Hepatocyte (in vitro differentiated cells): ENCODE measurements at places on chromosomes 1 and 21. TPM values are rescaled to one million over a fixed set of nuclear protein-coding genes. Genes with fewer than 3 reads are reported as not detected.

- no peak for DNase-seq
Observed at GRCh38 chr1:243525085-243525487, 269.2 kb downstream of the SDCCAG8 start.

Gene RAP1GAP
- 14.2 and 18.0 TPM in 2 replicates for polyA plus RNA-seq

GRCh38 chr1:21344098-21344749, 54.0 kb upstream of the ECE1 start:
- no peak for DNase-seq

DNA sequence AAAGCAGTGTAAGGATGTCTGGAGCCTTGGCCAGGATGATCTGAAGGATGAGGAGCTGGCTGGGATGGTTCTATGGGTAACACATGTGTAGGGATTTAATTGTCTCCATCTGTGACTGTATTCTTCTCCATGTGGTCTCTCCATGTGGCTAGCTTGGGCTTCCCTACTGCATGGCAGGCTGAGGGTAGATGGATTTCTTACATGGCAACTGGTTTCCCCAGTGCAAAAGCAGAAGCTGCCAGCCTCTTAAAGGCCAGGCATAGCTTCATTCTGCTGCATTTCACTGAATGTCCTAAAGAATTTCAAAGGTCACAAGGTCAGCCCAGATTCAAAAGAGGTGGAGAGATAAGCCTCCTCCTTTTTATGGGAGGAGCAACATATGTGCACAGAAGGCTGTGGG, 61.7 kb downstream of the XCL2 start:
- no peak for DNase-seq

DNA sequence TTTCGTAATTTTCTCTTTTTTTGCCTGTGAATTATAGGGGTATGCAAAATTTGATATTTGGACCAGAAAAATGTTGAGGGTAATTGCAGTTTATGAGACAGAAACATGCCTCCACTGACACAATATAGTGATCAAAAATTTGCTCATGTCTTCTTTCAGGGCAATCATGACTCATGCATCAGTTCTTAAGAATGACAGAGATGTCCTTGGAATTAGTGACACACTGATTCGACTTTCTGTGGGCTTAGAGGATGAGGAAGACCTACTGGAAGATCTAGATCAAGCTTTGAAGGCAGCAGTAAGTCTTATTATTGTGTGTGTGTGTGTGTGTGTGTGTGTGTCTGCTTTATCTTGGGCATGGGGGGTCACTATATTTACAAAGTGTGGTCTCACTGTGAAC, 27.5 kb downstream of the CTH start:
- DNase-seq = no peak

DNA sequence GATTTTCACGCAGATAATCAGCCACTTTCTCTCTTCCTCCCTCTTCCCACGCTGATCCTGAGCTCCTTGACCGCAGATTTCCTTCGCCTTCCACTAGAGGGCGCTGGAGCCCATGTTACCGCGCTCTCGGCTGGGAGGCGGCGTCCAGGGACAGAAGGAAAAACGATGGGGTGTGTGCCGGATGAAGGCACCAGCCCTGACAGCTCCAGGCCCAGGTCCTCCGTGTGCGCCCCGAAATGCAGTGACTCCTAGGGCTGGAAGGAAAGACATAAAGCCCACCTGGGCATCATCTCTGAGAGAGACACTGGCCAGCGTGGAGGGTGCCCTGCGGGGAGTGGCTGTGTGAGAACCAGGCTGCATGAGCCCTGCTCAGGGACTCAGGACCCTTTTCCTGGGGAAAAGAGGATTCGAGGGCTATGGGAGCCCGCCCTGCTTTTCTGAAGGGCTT, 44.9 kb upstream of the CYP2J2 start:
- peak; percentile 84 for DNase-seq

DNA sequence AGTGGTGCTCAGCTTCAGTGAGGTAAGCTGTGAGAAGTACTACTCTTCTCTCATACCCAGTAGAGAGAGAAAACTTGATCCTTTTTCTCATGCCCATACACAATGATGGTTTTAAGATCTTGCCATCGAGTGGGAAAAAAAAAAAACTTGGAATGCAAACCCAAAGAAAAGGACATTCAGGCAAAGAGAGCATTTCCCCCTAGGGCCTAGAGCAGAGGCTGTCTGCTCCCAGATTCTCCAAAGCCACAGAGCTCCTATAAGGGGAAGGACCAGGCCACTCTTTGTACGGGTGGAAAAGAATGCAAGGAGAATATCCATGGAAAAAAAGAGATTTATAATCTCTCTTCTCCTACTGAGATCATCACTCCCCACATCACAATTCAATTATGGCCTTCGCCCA, 34.9 kb downstream of the MROH9 start:
- DNase-seq = no peak

- DNase-seq = no peak
Observed at GRCh38 chr1:209761011-209761635, 5.3 kb downstream of the TRAF3IP3 start.
